Colonic mucosa (tissue), 4 donors: ENCODE measurements at places on chromosomes 2 and 18. TPM values are rescaled to one million over a fixed set of nuclear protein-coding genes. Genes with fewer than 3 reads are reported as not detected.

Gene SP5
- total RNA-seq = 1.2 TPM

Gene RAB11FIP5
- 17.8 TPM for total RNA-seq

Gene ALLC
- not detected for total RNA-seq

Gene DLX1
- not detected for total RNA-seq

Gene CYTIP
- total RNA-seq = 8.0 TPM

Gene NTSR2
- not detected for total RNA-seq

Gene KYNU
- 0.64 TPM for total RNA-seq

Gene PLEKHB2
- 141 TPM for total RNA-seq

Gene POTEJ
- 0.17 TPM for total RNA-seq

Gene NT5DC4
- total RNA-seq = not detected

Gene PRSS56
- not detected for total RNA-seq

Gene IL36B
- total RNA-seq = not detected

Gene LIPG
- total RNA-seq = 25.5 TPM

Gene SCN1A
- 0.05 TPM for total RNA-seq

Gene CDK15
- total RNA-seq = 0.72 TPM

Gene MATN3
- 0.13 TPM for total RNA-seq

Gene SCN2A
- 0.05 TPM for total RNA-seq

Gene RBM44
- 0.35 TPM for total RNA-seq

Gene ZNF892
- total RNA-seq = 2.2 TPM

Gene RASGRP3
- total RNA-seq = 3.9 TPM

Gene LIMS3
- 0.90 TPM for total RNA-seq
